ENCODE measurements at places on chromosomes 4 and X. TPM values are rescaled to one million over a fixed set of nuclear protein-coding genes. Genes with fewer than 3 reads are reported as not detected.

GRCh38 chr4:42702895-42703294 is 46.0 kb upstream of the ATP8A1 start:
- no peak for DNase-seq

DNA sequence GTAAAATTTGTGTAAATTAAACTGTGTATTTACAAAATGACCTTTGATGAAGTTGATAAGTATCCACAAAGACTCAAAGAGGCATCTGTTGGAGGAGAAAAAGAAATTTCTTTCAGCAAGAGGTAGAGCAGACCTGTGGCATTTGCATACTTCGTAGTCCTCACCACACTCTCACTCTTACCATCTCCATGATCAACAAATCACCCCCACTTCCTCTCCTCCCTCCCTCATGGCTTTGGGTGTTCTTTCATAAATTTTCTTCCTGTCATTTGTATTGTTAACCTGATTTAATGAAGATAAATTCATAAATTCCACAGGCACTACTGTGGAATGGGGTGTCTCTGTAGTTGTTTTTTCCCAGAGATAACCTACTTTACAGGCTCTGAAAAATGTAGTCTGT is 366.5 kb downstream of the ZNF674 start:
- no peak for DNase-seq

DNA sequence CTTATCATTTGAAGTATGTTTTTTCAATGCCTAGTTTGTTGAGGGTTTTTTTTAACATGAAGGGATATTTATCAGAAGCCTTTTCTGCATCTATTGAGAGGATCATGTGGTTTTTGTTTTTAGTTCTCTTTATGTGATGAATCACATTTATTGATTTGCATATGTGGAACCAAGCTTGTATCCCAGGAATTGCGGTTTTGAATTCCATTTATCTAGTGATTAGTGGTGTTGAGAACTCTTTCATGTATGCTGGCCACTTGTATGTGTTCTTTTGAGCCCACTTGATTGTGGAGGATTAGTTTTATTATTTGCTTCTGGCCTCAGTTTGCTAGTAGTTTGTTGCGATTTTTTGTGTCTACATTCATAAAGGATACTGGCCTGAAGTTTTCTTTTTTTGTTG is 85.0 kb upstream of the CNKSR2 start:
- no peak for DNase-seq

DNA sequence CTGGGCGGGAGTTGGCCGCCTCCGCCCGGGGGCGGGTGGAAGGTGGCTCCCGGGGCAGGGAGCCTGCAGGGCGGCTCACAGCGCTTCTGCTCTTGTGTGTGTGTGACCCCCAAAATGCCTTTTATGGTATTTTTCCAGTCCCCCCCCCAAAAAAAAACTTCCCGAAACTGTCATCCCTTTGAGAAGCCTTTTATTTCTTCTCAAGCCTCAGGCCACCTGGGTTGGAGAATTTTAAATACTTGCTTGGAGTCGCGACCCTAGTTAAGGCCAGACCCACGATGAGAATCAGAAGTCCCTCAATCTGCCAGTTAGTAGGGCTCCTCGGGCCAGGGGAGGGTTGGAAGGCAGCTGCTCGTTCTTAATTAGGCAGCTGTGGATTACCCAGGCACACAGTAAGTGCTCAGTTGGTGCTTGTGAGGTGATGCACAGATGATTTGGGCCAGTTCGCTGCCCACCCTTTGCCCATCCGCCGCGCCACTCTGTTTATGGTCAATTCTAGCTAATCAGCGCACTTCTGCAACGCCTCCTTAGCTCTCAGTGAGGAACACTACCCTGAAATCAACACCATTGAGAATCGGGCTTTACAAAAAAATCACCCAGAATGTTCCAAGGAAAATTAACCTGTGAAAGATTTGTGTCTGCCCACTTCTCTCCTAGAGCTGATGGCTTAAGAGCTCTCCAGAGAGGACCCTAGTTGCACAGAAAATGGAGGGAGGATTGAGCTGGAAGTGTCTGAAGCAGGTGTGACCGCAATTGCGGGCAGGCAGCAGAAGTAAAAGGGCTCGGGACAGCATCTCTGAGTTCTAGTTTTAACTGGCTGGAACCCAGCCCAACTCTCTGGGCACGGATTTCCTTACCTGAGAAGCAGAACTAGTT is 648 bp upstream of the SCD5 start:
- no peak for DNase-seq

DNA sequence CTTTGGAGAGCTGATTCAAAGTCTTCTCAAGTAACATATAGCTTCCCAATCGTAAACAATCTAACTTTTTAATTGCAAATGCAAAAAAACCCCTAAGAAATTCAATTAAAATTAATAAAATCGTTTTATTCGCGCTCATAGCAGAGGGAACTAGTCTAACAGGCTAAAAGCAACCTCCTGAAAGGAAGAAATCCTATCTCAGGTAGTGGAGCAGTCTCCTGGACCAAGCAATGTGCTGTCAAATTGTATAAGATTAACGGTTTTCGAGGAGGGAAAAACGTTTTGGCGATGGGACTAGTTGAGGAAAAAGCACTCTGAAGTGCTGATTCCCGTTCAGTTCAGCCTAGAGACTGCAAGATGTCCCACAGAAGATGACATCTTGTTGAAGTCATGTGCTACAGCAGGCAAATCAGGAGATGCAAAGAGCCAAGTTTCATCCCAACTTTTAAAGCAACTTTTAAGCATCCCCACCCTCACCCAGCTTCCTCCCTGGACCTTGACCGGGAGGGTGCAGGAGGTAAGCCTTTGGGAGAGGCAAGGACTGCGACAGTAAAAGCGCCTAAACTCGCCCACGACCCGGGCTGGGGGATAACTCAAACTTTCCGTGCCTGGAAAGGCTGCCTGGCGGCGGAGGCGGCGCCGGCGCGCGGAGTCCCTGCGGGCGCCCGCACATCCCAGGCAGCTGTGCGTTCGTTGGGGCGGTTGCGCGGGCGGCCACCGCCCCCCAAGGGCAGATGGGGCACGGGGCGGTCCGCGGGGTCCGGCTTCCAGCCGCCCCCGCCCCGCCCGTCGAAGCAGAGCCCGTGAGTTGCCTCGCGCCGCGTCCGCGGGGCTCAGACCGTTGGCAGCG is 784 bp downstream of the MAP7D3 start:
- DNase-seq = no peak

DNA sequence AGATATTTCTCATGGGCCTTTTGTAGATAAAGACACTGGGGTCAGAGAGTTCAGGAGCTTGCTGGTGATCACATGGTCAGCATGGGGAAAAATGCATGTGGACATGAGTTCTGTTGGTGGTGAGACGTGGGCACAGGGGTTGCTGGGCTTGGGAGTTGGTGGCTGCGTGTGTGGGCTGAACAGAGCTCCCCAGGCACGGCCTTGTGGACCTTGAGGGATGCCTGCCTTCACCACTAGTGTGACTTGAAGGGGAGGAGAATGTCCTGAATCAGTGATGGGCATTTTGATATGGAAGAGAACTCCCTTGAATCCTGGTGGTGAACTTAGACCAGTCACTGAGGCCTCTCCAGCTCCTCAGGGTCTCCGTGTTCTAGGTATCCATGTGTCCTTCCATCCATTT is 8.9 kb downstream of the CD99 start:
- DNase-seq = no peak

DNA sequence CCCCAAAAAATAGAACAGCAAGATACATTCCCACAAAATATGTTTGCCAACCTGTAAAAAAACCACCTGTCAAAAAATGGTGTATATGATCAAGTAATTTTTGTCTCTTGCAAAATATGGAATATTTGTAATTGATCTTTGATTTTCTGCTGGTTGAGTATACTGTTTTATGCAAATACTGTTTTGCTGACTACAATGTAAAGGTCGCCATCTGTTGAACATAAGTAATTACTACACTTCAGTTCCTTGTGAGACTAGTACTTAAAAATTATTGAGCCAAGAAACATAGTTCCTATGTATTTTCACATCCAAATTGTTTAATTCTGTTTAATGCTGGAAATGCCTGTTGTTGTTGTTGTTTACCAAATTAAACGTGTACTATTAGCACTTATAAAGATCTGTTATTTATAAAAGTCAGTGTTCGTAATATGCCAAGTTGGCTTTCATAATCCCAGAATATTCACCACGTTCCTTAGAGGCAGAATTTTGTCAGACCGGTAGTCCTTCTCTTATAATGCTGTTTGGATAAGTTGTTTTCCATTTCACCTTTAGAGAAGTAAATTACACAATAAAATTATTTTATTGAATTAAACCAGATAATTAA is 144.2 kb downstream of the PDLIM5 start:
- no peak for DNase-seq

- no peak for DNase-seq
These were observed 165.6 kb downstream of the PTTG2 start for GRCh38 chr4:38125816-38126215.

DNA sequence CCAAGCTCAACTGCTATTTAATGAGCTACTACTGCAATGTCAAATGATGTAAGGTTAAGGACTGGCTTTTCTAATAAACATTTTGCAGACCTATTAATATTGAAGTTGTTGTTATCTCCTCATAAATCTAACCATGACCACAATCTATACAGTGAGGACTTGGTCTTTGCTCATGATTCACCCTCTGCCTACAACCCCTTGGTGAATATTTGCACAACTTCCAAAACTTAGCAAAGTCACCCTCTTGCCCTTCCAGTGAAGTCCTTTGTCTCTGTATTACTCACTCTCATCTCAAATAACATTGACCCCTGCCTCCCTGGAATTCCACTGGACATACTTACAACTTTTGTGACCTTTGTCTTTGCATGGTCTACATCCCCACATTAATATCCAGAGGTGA is 204.5 kb downstream of the KCNIP4 start:
- no peak for DNase-seq

DNA sequence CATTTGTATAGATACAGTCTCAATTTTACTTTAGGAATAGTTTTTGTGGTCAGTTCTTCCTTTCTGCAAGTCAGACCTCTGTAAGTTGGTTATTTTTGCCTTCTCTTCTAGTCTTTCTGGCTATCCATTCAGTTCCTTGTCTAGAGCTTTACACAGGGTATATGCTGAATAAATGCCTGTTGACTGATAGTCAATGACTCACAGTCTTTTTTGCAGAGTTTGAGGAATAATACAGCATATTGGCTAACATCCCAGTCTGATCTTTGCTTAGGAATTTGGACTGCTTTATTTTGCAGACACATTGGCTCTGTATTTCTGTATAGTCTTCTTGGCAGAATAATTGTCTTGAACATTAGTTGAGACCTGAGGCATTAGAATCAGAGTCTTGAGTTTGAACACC is 132.4 kb downstream of the MAGEC1 start:
- no peak for DNase-seq

- peak; percentile 75 for DNase-seq
These were observed 952 bp downstream of the ARSD start for GRCh38 chrX:2928191-2928582.

- no peak for DNase-seq
These were observed 27.4 kb downstream of the SLC16A2 start for GRCh38 chrX:74448669-74449068.

DNA sequence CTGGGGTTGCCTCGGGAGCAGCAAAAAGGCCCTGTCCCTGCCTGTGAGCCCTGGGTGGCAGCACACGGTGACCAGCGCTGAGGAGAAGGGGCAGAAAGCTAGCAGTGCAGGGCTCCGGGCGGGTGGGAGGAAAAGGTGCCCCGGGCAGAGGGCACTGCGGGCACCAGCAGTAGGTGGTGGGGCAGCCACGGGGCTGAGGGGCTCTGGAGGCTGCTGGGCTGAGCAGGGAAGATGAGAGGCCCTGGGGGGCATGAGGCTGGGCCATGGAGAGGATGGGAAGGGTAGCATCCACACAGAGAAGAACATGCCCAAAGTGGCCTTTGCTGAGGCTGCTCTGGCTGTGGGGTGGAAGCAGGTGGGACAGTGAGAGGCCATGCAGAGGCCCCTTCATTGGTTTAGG is 67.5 kb upstream of the NKX1-1 start:
- DNase-seq = peak; percentile 58

GRCh38 chrX:138945219-138945618 is 233.7 kb upstream of the FGF13 start:
- DNase-seq = no peak

DNA sequence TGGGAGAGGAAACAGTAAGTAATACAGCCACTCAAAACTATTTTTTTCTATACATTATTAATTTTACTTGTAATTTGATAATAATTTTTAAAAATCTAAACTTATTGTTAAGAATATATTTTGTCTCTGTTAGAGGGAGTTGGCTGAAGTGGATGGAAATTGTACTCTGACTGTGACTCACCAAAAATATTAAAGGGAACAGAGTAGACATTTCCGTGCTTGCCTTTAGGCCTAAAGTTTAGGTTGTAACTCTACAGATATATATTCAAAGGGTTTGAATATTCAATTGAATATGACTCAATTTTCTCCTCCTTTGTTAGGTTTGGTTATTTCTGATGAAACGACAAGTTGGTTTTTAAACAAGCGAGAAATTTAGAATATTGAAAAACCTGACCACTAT is 128.3 kb upstream of the PITX2 start:
- no peak for DNase-seq

DNA sequence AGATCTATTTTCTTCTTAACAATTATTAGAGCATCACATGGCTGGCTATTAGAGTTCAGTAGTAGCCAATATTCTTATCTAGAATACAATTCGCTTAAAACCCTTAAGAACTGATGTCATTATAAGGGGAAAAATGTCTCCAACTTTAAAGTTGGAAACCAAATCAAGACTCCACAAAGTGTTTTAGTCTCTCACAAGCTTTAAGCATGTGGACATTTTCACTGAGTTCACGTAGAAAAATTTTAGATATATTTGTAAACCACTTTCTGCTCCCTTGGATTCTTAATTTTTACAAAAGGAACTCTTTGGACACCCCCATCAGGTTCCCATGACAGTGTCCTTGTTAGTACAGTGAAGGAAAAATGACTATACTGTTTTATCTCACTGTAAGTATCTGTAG is 123.9 kb upstream of the NAP1L5 start:
- no peak for DNase-seq

DNA sequence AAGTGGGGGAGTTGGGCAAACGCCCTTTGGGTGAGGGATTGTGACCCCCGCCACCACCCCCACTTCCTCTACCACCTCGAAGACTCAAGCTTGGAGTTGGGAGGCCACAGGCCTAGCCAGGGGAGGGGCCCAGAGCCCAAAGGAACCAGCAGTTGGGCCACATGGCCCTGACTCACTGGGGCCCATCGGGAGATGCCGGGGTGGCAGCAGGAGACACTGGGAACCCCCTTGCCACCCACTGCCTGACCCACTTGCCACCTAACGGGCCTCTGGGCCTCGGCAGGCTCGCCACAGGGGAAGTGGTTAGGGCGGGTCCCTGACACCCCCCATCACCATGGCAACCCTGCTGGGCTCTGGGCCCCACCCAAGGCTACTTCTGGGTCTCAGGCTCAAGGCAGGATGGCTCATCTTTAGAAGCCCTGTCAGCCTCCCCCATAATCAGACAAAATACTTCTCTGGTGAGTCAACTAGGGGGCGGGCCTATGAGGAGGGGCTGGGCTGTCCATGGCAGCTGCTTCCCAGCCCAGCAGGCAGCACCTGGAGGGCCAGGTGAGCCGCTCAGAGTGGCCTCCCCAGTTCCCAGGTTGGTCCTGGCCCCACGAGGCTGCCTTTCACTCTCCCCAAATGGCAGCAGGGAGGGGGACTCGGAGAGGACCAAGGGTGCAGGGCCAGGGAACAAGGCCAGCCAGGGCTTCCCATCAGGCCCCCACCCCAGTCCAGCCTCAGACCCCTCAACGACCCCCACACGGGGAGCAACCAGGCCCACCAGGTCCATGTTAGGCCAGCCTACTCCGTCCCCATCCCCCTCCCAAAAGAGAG is 5.6 kb downstream of the FLNA start:
- no peak for DNase-seq

- DNase-seq = peak; percentile 72
These were observed 45.1 kb downstream of the CHM start for GRCh38 chrX:86002076-86002896.

Gene IL21
- not detected for total RNA-seq

Gene TMEM131L
- total RNA-seq = 5.4 TPM

Gene FGFR3
- total RNA-seq = 44.3 TPM

Gene YIPF7
- total RNA-seq = not detected

Gene PSAPL1
- total RNA-seq = 1.2 TPM

Gene REELD1
- 0.12 TPM for total RNA-seq

Gene MAGEA9B
- total RNA-seq = not detected
